ENCODE measurements at places on chromosomes 4 and X.

GRCh38 chr4:79233820-79234219 is 92.0 kb downstream of the NAA11 start:
- no peak for DNase-seq

- DNase-seq = no peak
Observed at GRCh38 chr4:61462451-61463326, 262.6 kb downstream of the ADGRL3 start.

DNA sequence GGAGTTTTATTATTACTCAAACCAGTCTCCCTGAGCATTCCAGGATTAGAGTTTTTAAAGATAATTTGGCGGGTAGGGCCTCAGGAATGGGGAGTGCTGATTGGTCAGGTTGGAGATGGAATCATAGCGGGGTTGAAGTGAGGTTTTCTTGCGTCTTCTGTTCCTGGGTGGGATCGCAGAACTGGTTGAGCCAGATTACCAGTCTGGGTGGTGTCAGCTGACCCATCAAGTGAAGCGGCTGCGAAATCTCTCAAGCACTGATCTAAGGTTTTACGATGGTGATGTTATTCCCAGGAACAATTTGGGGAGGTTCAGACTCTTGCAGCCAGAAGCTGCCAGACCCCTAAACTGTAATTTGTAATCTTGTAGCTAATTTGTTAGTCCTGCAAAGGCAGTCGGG is 25.1 kb upstream of the SETD7 start:
- DNase-seq = no peak

DNA sequence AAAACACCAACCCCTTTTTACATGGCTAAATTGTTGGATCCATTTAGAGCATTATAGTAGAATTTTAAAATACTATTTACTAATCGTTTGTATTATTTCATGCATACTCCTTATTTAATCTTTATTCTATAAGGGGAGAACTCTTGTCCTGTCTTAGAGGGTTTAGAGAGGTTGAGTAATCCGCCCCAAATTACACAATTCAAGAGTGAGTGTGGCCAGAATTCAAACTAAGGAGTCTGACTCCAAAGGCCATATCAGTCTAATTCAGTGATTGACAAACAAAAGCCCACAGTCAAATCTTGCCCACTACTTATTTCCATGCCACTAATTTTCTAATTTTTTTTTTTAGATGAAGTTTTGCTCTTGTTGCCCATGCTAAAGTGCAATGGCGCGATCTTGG is 33.7 kb upstream of the NEIL3 start:
- no peak for DNase-seq

DNA sequence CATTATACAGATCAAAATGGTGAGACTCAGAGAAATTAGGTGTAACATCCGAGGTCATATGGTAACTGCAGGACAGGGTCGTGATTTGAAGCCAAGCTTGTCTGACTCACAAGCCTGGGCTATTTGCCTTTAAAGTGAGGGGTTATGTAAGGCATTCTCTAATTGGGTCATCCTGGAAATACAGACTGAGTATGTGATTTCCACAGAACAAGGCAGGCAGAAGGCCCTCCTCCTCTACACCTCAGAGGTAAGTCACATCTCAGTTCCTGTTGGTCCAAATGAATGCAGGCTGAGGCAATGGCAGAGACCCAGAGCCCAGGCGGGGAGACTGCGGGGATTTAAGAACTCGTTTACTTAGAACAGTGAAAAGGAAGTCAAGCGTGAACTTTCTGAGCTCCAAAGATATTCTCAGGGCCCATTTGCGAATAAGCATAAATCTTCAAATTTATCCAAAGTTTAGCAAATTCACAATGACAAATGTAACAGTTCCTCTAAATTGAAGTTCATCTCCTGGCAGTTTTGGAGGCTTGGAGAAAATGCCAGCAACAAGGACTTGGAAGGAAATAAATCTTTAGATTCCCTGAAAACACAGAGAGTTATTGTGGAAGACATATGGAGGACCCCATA is 153.3 kb downstream of the LDB2 start:
- DNase-seq = no peak

Measured in stimulated activated CD4-positive, alpha-beta T cell treated with anti-CD3 and anti-CD28 coated beads, Interleukin-15, amount 100 ng/mL, for 1 hour (primary cell).